ENCODE measurements at places on chromosomes 1 and 21.

DNA sequence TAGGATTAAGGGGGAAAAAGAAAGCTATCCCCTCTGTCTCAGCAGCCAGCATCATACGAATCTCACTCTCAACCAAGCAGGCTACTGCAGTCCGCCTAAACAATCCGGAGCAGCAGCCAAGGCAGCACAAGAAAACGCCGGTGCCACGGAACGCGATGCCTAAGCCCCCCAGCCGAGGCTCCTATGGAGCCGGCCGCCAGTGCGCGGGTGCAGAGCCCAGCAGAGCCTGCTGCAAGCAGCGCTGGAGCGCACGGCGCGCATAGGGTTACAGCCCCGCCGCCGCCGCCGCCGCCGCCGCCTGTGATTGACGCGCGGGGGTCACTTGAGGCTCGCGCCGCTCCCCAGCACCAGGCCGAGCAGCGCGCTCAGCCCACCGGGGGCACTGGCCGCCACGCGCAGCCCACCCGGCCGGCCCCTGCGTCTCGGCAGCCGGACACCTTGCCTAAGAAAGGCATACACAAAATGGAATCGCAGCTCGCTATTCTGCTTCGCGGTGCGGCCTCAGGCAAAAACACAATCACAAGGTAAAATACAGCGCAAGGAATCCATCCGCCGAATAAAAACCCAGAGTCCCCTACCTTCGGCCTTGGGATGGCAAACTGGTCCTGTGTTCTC is 780 bp downstream of the HIVEP3 start:
- peak; percentile 48 for DNase-seq

GRCh38 chr1:197143276-197143675 is 3.2 kb downstream of the ASPM start:
- no peak for DNase-seq

GRCh38 chr21:33855190-33855589 is 60.4 kb downstream of the ATP5PO start:
- DNase-seq, result no peak

DNA sequence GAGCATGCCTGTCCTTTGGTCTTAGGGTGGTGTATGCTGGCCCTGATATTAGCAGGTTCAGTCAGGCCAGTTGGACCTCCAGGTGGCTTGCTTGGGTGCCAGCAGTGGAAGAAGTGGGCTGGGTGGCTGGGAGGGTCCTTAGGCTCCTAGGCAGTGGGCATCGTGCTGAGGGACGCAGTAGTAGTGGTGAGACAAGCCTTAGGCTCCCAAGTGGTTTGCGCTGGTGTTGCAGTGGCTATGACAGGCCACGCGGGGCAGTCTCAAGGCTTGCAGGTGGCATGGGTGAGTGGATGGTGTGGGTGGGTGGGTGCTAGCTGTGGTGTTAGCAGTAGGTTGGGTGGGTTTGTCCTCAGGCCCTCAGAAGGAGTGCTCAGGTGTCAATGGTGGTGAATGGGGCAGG is 162.3 kb downstream of the FMN2 start:
- no peak for DNase-seq

- DNase-seq, result no peak
Measured at GRCh38 chr1:53918343-53918742, 24.4 kb downstream of the DIO1 start.

Measured in NCI-H1105 (cell line).